ENCODE measurements at places on chromosomes 11 and 22. TPM values are rescaled to one million over a fixed set of nuclear protein-coding genes. Genes with fewer than 3 reads are reported as not detected.
A peak's percentile ranks its signal among the peaks of the same experiment; 100 is the strongest.

- DNase-seq: no peak
Measured at GRCh38 chr11:131913267-131913666, 542.9 kb downstream of the NTM start.

GRCh38 chr11:70205049-70205725, 2.1 kb downstream of the FADD start:
- no peak for DNase-seq

The RTN4R gene
- not detected for polyA plus RNA-seq

DNA sequence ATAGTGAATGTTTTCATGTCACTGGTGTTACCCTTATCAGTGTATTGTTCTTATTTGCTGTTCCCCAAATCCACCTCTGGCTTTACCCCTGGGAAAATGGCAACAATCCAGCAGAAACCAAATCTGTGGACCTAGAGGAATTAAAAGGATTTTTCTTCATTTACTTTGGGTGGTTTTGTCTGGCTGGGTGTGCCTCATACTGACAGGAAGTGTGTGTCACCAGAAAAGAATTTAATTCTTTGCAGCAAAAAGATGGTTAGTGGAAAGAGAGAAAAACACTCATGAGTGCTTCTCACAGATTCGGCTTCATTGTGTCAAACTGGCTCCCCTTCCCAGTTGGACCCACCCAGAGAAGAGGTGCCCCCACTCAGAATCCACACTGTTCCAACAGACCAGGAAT, 38.9 kb downstream of the FZD4 start:
- DNase-seq: peak; percentile 52

GRCh38 chr11:73001615-73002014, 140.5 kb downstream of the FCHSD2 start:
- no peak for DNase-seq

GRCh38 chr11:75626889-75627529, 41.8 kb downstream of the MAP6 start:
- DNase-seq: no peak

DNA sequence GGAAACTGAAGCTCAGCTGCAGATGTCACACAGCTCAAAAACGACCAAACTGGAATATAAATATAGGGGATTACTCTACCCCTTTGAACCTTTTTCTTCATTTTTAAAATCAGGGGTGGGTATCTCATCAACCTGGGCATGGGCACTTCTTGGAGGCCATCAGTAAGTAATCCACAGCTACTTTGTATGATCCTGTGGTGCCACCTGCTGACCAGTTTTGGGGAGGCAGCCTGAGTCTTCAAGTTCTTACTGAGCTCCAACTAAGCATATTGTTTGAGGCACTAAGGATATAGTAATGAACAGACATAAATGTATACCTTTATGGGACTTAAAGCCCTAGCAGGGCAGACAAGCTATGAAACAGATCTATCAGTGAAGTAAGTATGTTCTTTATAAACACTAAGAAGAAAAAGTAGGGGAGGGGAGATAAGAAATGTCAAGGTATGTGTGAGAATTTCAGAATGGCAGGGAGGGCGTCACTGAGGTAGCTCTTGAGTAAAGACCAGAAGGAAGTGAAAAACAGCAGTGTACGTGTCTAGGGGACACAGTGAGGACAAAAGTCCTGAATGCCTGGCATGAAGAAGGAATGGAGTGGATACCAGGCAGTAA, 18.4 kb downstream of the TUB start:
- DNase-seq: peak; percentile 74

DNA sequence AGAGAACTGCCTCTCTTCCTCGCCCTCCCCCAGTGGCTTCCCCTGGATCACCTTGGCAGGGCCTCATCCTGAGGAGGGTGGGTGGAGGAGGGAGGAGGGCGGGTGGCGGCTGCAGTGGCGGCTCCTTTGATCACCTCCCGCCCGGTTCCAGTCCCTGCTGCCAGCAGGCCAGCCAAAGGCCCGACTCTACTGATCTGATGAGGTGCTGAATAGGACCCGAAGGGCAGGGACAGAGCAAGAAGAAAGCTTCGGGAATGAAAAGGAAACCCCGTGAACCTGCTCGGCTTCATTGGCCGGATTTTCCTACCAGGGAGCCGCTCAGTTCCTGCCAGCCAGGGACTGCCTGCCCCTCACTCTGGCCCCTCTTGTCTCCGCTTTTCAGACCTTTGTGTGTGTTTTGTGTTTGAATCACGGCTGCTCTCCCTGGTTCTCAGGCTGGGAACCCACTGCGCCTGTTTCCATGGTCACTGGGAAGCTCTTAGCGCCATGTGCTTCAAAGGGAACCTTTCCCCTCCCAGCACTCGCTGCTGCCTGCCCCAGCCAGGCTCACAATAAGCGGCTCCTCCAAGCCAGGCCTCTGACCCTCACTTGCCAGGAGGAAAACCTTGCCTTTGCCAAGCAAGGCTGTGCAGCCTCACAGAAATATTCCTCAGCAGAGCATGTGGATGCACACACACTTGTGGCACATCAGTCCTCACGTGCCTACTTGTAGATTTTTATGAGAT, 56.8 kb downstream of the C22orf31 start:
- DNase-seq: no peak

The INS gene
- polyA plus RNA-seq: not detected

DNA sequence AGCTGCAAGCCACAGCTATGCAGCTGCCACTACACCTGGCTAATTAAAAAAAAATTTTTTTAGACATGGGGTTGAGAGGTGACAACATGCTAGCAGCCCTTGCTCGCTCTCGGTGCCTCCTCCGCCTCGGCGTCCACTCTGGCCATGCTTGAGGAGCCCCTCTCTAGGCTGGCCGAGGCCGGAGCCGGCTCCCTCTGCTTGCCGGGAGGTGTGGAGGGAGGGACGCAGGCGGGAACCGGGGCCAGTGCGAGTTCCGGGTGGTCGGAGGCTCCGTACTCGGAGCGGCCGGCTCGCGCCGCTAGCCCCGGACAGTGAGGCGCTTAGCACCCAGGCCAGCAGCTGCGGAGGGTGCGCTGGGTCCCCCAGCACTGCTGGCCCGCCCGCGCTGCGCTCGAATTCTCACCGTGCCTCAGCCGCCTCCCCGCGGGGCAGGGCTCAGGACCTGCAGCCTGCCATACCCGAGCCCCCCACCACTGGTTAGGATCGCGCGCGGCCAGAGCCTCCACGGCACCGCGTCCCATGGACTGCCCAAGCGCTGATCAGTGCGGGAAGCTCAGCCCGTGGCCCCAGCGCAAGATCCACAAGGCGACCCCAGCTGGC, 10.7 kb downstream of the MYO18B start:
- no peak for DNase-seq
